ENCODE measurements at places on chromosomes 2 and 18.

- no peaks in the 10 kb centered on the region for H3K27me3 ChIP-seq
- H3K36me3 ChIP-seq: no peaks in the 10 kb centered on the region
- no peak overlapping the region for H3K4me3 ChIP-seq
- no peak overlapping the region for H3K27ac ChIP-seq
- no peak for DNase-seq
- no peaks in the 10 kb centered on the region for H3K4me1 ChIP-seq
Observed at GRCh38 chr2:234905547-234906265, 46.1 kb upstream of the SH3BP4 start.

DNA sequence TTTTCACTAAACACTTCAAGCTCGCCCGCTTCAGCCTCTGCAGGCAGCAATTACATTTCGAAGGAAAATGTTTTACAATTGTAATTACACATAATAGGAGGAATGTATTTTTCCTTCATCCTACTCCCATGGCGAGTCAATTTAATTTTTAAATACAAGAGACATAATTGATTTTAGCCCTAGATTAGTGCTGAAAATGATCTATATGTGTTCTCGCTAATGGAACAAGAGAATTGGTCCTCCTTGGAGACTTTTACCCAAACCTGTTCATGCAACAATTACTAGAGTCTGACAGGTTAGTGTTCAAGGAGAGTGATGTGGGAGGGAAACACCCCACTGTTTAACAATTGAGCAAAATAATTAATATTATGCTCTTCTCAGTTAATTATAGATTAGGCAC is 509.4 kb upstream of the SETBP1 start:
- no peak overlapping the region for H3K27ac ChIP-seq
- H3K36me3 ChIP-seq: no peaks in the 10 kb centered on the region
- no peaks in the 10 kb centered on the region for H3K27me3 ChIP-seq
- H3K4me3 ChIP-seq: no peak overlapping the region

GRCh38 chr2:241364781-241365180 is 8.7 kb downstream of the FARP2 start:
- peaks cover 6% of the 10 kb centered on the region for H3K4me1 ChIP-seq
- H3K27ac ChIP-seq: no peak overlapping the region
- no peak for DNase-seq
- H3K36me3 ChIP-seq: no peaks in the 10 kb centered on the region
- no peak overlapping the region for H3K4me3 ChIP-seq

- H3K36me3 ChIP-seq: no peaks in the 10 kb centered on the region
- H3K27ac ChIP-seq: no peak overlapping the region
- DNase-seq: no peak
- peaks cover 17% of the 10 kb centered on the region for H3K27me3 ChIP-seq
- H3K4me3 ChIP-seq: no peak overlapping the region
Observed at GRCh38 chr2:45028276-45028675, 19.0 kb upstream of the SIX2 start.

GRCh38 chr2:55175254-55176093 is 56.6 kb downstream of the CLHC1 start:
- no peaks in the 10 kb centered on the region for H3K27me3 ChIP-seq
- no peak overlapping the region for H3K4me3 ChIP-seq
- H3K27ac ChIP-seq: no peak overlapping the region

- H3K36me3 ChIP-seq: no peaks in the 10 kb centered on the region
- no peak for DNase-seq
- H3K4me1 ChIP-seq: no peaks in the 10 kb centered on the region
- H3K27me3 ChIP-seq: no peaks in the 10 kb centered on the region
- H3K4me3 ChIP-seq: no peak overlapping the region
Observed at GRCh38 chr2:210756855-210757254, 200.5 kb downstream of the CPS1 start.

DNA sequence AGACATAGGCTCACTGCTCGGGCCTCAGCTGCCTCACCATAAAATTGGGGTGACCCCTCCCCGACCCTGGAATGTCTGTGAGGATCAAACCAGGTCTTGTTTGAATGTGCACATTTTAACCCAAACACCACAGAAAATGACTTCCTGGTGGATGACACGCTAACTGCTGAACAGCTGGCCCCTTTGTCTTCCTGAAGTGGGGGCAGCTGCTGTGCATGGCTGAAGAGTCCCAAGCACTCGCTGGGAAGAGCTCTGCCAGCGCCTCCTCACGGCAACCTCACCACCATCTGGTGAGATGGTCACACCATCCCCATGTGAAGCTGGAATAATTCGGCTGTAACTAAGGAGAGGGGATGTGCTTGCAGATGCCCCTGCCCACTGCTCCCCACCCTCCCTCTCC is 34.0 kb downstream of the AQP12A start:
- no peak overlapping the region for H3K27ac ChIP-seq
- no peaks in the 10 kb centered on the region for H3K4me1 ChIP-seq
- no peaks in the 10 kb centered on the region for H3K36me3 ChIP-seq
- DNase-seq: no peak

GRCh38 chr2:172978063-172978383 is 97.6 kb upstream of the MAP3K20 start:
- peaks cover 19% of the 10 kb centered on the region for H3K27me3 ChIP-seq
- H3K4me1 ChIP-seq: no peaks in the 10 kb centered on the region
- DNase-seq: no peak
- H3K27ac ChIP-seq: no peak overlapping the region
- H3K4me3 ChIP-seq: no peak overlapping the region

- H3K27ac ChIP-seq: peak within 1 kb of the TSS; percentile 93
- DNase-seq: peak; percentile 69
- H3K4me1 ChIP-seq: peaks cover 88% of the 10 kb centered on the region
- H3K27me3 ChIP-seq: peaks cover 2% of the 10 kb centered on the region
Observed at GRCh38 chr2:85409845-85410583, at the start of gene CAPG. TSS of gene CAPG (minus strand) at chr2:85410366. CDS start at chr2:85402145, 8,221 bp downstream.

DNA sequence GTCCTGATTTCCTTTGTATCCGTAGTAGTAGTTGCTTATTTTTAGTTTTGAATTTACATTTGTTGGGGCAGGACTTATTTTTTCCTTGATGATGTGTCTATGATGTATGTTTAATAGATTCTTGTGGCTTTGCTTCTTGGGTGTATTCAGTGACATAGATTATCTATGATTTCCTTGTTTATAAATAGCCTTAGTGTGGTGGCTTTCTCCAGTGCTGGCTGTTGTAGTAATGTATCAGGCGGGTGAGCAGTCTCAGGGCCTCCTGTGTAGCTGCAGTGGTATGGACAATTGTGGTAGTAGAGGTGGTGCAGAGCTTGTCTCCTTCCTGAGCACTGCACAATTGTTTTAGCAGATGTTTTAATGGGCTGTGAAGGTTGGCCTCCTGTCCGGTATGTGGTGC is 60.5 kb downstream of the SMCHD1 start:
- peaks cover 32% of the 10 kb centered on the region for H3K4me1 ChIP-seq
- no peaks in the 10 kb centered on the region for H3K27me3 ChIP-seq
- H3K4me3 ChIP-seq: no peak overlapping the region
- H3K36me3 ChIP-seq: peaks cover 85% of the 10 kb centered on the region
- peak overlapping the region; percentile 38 for H3K27ac ChIP-seq

GRCh38 chr2:76640905-76641304 is 881.3 kb downstream of the LRRTM4 start:
- DNase-seq: no peak
- no peaks in the 10 kb centered on the region for H3K4me1 ChIP-seq
- no peak overlapping the region for H3K4me3 ChIP-seq
- no peaks in the 10 kb centered on the region for H3K27me3 ChIP-seq

DNA sequence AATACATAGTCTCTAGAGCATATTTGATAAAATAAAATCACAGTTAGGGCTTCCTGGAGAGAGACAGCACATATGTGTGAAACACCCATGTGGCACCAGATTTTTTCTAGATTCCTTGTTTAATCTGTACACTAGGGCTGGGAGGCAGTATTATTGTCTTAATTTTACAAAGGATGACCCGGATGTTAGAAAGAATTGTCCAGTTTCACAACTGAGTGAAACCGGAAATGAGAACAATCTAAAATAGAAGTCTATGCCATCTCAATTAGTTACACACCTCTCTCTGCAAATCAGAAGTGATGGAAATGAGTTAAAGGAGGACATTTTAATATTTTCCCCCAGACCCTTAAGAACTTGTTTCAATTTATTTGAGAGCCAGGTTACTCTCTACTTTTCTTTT is 463.7 kb upstream of the DSEL start:
- H3K36me3 ChIP-seq: no peaks in the 10 kb centered on the region
- no peak for DNase-seq
- no peaks in the 10 kb centered on the region for H3K27me3 ChIP-seq

DNA sequence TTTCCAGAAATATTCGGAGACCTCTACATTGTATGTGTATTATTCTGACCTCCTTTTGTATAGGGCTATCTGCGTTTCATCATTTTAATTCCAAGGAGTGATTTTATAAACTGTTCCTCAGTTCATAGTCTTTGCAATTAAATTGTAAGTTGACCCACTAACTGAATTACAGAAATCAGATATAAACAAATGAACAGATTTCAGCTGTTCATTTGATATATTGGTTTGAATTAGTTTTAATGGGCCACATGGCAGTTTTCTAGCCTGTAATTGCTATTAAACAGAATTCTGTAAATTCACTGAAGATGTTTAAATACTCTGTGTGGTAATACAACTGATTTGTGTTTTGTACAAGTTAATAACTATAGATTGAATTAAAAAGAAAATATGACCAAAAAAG is 346.4 kb upstream of the VWC2L start:
- H3K4me1 ChIP-seq: no peaks in the 10 kb centered on the region
- no peaks in the 10 kb centered on the region for H3K27me3 ChIP-seq
- no peak for DNase-seq
- no peaks in the 10 kb centered on the region for H3K36me3 ChIP-seq
- no peak overlapping the region for H3K27ac ChIP-seq

GRCh38 chr2:98903767-98904485 is 32.1 kb downstream of the CRACDL start:
- DNase-seq: no peak
- H3K36me3 ChIP-seq: no peaks in the 10 kb centered on the region
- H3K27me3 ChIP-seq: peaks cover 11% of the 10 kb centered on the region

DNA sequence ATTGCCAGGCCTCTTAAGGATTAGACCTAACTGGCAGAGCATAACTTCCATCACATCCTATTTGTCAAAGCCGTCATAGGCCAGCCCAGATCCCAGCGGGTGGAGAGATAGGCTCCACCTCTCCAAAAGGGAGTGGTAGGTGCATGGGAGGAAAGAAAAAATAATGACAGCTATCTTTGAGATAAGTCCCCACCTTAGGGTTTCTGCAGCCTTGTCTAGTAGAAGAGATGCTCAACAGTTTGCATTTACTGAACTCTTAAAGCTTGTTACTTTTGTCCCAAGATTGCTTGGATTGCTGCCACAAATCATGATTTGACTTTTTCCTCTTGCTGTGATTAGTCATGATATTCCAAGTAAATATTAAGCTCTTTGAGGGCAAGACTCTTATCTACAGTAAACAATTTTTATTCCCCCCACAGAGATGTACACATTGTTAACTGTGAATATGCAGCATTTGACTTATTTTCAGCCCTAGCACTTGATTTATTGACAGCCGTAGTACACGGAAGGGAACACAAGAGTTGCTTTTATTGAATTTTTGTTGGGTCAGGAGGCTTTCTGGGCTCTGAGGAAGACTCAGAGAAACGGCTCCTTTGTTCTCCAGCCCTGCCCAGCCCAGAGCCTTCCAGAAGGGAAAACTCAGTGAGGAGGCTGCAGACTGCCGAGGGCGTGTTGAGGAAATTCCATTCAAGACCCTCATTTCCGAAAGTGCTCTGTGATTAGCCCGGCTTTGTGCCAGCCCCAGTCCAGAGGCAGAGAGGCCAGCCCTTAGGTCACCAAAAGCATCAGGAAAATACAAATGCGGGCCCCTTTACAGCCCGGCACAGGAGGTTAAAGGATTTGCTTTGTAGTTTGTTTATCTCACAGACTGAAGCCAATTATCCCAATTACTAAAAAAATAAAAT is 75.5 kb upstream of the ZNF532 start:
- peaks cover 2% of the 10 kb centered on the region for H3K27me3 ChIP-seq
- DNase-seq: no peak
- no peaks in the 10 kb centered on the region for H3K36me3 ChIP-seq
- no peak overlapping the region for H3K4me3 ChIP-seq
- no peak overlapping the region for H3K27ac ChIP-seq
- no peaks in the 10 kb centered on the region for H3K4me1 ChIP-seq

DNA sequence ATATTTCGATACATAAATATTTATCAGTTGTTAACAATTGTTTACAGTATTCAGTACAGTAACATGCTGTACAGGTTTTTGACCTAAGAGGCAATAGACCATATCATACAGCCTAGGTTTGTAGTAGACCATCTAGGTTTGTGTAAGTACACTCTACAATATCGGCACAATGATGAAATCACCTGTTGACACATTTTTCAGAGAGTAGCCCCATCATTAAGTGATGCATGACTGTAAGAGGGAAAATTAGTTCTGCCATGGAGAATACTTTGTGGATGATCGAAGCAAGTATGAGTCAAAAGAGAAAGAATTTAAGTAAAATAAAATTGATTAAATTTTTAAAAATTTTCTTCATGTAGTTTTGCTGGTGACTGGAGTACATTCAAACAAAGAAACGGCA is 32.6 kb downstream of the VIT start:
- no peaks in the 10 kb centered on the region for H3K36me3 ChIP-seq
- no peaks in the 10 kb centered on the region for H3K4me1 ChIP-seq
- H3K4me3 ChIP-seq: no peak overlapping the region
- H3K27me3 ChIP-seq: peaks cover 7% of the 10 kb centered on the region
- no peak for DNase-seq
- no peak overlapping the region for H3K27ac ChIP-seq

DNA sequence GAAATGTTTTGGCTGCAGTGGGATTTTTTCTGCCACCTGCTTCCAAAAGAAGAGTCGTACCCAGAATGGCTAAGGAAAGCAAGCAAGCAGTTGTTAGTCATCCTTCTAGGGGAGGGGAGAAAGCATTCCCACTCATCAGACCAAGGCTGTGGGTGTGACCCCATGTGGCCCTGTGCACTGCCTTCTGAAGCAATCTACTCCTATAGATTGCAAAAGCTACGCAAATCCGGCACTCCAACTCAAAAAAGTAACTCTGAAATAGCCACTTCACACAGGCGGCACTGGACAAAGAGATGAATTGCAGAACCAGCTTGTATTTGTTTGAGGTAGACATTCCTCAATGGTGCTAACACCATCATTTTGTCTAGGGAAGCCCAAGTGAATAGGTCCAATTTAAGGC is 44.3 kb downstream of the ST3GAL5 start:
- H3K4me1 ChIP-seq: peaks cover 13% of the 10 kb centered on the region
- no peak for DNase-seq
- no peaks in the 10 kb centered on the region for H3K27me3 ChIP-seq
- H3K36me3 ChIP-seq: peaks cover 72% of the 10 kb centered on the region

GRCh38 chr2:241154915-241155314 is 4.6 kb downstream of the PPP1R7 start:
- H3K27me3 ChIP-seq: no peaks in the 10 kb centered on the region
- no peak for DNase-seq
- peaks cover 30% of the 10 kb centered on the region for H3K4me1 ChIP-seq
- no peak overlapping the region for H3K4me3 ChIP-seq
